Glutamatergic neuron (in vitro differentiated cells): ENCODE measurements at places on chromosomes 7 and 10. TPM values are rescaled to one million over a fixed set of nuclear protein-coding genes. Genes with fewer than 3 reads are reported as not detected.

DNA sequence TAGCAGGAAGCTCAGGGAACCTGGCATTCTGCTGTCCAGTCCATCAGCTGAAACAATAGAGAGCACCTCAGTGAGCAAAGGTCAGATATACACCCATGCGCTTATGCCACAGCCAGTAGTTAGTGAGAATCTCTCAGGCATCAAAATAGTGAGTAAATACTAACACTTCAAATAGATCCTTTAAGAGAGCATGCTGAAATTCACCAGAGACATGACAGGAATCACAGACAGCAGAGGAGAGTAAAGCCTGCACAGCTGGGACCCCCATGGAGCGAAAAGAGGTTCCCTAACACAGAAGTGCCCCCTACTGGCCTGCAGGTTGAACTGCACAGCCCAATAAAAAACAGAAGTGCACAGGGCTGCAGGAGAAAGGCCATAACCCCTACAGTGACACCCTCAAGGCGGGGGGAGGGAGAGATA, 57.6 kb upstream of the ANTXRL start:
- peak; percentile 56 for DNase-seq

GRCh38 chr10:108427146-108427545, 1262.6 kb upstream of the SORCS1 start:
- DNase-seq = no peak

Gene ECHS1
- 64.2 TPM for total RNA-seq

DNA sequence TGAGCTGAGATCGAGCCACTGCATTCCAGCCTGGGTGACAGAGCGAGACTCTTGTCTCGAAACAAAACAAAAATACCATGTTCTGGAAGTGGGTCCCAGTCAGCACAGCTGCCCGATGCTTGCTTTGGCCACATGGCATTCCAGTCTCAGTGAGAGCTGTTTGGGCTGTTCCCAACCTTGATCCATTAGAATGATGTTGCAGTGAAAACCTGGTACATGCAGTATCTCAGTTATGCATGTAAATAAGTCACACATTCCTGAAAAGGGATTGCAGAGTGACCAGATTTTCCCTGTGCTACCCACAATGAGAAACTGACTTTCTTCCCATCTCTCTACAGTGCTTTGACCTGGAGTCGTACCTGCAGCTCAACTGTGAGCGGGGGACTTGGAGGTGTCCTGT, 15.4 kb downstream of the ZMIZ2 start:
- no peak for DNase-seq

- DNase-seq = no peak
Observed at GRCh38 chr7:142112086-142112485, 568 bp downstream of the MGAM2 start.

Gene ARMC3
- not detected for total RNA-seq

- no peak for DNase-seq
Observed at GRCh38 chr7:51647931-51648351, 331.3 kb upstream of the COBL start.

Gene PHYHIPL
- total RNA-seq = 6.2 TPM

Gene MYH16
- total RNA-seq = not detected

DNA sequence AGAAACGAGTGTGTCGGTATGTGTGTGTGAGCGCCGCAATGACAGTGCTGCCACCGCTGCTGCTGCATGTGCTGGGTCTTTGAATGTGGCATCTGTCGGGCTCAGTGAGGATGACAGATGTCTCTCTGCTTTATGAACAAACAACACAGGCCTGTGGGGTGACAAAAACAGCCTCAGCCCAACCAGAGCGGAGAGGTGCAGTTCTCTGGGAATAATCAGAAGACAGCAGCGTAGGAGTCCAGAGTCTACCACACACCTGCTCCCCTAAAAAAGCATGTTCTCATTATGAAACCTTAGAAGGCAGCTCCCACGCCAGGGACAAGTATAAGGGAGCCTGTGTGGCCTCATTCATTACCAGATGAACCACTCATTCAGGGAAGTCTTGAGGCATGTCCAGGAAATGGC, 278.3 kb downstream of the KCNMA1 start:
- DNase-seq = no peak

GRCh38 chr10:97812696-97813095, 36.9 kb upstream of the GOLGA7B start:
- no peak for DNase-seq

- DNase-seq = no peak
Observed at GRCh38 chr10:125005312-125006187, 63.6 kb downstream of the ZRANB1 start.

- DNase-seq = no peak
Observed at GRCh38 chr10:103845972-103846371, 9.4 kb downstream of the SH3PXD2A start.

Gene FOXI2
- total RNA-seq = 0.17 TPM

Gene STAMBPL1
- total RNA-seq = 4.4 TPM

Gene PRR15
- total RNA-seq = not detected

- no peak for DNase-seq
Observed at GRCh38 chr7:39910108-39910869, 39.8 kb upstream of the CDK13 start.

DNA sequence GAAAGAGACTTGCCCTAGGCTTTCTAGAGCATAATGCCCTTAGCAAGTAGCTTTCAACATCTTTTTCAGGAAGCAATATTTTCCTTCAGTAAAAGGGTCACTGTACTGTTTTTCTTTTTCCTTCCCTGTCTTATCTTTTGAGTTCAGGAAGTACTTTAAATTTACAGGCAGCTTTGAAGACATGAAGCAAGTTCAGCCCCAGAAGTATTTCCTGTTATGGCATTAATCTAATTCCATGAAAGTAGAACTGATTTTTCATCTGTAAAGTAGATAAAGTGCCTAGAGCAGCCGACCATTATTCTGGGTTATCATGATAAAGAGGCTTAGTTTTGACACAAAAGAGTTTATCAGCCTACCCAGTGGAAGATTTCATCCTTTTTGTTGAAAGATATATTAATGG, 288.2 kb downstream of the ADK start:
- no peak for DNase-seq

Gene PANK1
- total RNA-seq = 16.7 TPM

- peak; percentile 31 for DNase-seq
Observed at GRCh38 chr7:13800694-13801448, 188.6 kb downstream of the ETV1 start.

DNA sequence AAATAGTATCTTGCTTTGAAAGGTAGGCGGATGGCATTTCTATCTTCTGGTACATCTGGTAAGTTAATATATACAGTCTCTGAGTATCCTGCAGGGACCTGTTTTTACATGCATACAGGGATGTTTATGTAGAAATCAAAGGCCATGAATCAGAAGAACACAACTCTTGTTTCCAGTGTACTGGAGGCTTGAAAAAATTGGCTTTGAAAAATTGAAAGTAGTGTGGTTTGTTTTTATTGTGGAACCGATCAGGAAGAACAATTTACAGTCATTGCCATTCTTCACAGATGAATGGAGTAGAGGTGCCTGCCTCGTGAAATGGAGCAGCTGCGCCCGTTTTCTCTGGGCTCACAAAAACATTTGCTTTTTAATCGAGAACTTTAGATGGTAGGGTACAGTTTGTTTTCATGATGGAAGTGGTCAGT, 54.0 kb upstream of the RPA3 start:
- no peak for DNase-seq

- DNase-seq = no peak
Observed at GRCh38 chr7:107870427-107871000, 20.5 kb upstream of the DLD start.

DNA sequence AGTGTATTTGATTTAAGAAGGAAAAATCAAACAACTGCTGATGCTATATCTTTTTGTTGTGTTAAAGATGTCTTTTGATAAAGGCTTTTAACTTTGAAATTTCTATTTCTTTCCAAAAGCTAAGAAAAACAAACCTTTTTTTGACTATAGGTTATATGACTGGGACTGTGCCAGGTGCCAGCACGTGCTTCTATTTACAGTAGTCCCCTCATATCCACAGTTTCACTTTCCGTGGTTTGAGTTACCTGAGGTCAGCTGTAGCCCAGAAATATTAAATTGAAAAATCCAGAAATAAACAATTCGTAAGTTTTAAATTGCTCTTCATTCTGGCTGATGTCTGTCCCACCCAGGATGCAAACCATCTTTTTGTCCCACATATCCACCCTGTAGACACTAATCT, 104.3 kb downstream of the BBS9 start:
- DNase-seq = no peak

DNA sequence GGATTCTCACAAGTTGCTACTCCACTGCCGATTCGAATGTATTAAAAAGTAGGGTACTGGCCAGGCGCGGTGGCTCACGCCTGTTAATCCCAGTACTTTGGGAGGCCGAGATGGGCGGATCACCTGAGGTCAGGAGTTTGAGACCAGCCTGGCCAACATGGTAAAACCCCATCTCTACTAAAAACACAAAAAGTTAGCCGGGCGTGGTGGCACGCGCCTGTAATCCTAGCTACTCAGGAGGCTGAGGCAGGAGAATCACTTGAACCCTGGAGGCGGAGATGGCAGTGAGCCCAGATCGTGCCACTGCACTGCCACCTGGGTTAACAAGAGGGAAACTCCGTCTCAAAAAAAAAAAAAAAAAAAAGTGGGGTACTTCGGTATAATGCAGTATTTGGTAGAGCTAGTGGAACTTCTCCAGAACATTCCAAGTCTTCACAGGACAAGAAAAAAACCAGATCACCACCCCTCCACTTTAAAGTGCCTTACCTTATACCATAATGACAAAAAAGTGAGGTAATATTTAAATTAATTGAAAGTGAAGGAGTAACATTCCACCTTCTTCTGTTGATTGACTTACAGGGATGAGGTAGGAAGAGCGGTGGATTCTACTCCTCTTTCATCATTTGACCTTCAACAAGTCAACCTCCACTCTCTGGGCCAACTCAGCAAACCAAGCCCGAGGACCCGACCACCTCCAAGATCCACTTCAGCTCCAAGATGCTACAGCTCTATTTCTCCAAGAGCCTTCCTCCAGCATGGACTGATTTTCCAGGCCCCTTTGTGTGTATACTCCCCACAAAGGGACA, 2.0 kb downstream of the BAZ1B start:
- no peak for DNase-seq

- DNase-seq = no peak
Observed at GRCh38 chr10:103645141-103646054, 151.9 kb downstream of the NEURL1 start.

Gene PSMC2
- total RNA-seq = 111 TPM

DNA sequence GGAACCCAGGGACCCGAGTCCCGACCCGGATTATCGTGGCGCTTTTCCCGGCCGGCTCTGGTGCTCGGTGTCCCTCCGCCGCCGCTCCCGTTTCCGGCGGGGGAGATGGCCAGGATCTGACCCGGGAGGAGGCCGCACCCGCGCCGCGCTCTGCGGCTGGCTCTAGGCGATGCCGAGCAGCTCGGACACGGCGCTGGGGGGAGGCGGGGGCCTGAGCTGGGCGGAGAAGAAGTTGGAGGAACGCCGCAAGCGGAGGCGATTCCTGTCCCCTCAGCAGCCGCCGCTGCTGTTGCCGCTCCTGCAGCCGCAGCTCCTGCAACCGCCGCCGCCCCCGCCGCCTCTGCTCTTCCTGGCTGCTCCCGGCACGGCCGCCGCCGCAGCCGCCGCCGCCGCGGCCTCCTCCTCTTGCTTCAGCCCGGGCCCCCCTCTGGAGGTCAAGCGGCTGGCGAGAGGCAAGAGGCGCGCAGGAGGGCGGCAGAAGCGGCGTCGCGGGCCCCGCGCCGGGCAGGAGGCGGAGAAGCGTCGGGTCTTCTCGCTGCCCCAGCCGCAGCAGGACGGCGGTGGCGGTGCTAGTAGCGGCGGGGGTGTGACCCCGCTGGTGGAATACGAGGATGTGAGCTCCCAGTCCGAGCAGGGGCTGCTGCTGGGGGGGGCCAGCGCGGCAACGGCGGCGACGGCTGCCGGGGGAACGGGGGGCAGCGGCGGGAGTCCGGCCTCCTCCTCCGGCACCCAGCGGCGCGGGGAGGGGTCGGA, 593 bp downstream of the CDK13 start:
- DNase-seq = peak; percentile 59

Gene DNA2
- 9.9 TPM for total RNA-seq

- no peak for DNase-seq
Observed at GRCh38 chr10:117198088-117198487, 799 bp downstream of the KCNK18 start.

Gene COG5
- 29.5 TPM for total RNA-seq

Gene NPTX2
- total RNA-seq = 81.2 TPM

DNA sequence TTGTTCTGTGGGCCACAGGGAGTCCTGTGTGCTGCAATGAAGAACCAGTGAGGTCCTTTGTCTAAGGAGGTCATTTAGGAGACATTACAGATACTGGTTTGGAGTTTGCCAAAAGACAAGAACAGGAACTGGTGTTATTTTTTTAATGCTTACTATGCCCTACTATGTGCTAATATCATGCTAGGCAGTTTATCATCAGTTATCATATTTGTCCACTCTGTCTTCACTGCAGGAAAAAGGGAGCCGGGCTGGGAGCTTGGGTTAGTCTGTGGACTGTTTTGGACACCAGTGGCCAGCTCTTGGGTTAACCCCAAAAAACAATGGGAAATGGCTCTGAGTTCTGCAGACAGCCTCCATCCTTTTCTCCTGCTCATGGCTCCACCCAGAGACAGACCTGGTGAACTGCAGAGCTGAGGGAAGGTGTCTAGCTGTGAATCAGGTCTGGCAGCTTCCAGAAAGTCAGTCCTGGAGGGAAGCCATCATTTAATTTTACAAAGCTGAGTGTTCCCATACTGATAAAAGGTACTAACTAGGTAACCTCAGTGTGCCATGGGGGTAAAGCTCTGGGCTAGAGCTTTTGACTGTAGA, 101.2 kb upstream of the ZNF746 start:
- DNase-seq = peak; percentile 48

DNA sequence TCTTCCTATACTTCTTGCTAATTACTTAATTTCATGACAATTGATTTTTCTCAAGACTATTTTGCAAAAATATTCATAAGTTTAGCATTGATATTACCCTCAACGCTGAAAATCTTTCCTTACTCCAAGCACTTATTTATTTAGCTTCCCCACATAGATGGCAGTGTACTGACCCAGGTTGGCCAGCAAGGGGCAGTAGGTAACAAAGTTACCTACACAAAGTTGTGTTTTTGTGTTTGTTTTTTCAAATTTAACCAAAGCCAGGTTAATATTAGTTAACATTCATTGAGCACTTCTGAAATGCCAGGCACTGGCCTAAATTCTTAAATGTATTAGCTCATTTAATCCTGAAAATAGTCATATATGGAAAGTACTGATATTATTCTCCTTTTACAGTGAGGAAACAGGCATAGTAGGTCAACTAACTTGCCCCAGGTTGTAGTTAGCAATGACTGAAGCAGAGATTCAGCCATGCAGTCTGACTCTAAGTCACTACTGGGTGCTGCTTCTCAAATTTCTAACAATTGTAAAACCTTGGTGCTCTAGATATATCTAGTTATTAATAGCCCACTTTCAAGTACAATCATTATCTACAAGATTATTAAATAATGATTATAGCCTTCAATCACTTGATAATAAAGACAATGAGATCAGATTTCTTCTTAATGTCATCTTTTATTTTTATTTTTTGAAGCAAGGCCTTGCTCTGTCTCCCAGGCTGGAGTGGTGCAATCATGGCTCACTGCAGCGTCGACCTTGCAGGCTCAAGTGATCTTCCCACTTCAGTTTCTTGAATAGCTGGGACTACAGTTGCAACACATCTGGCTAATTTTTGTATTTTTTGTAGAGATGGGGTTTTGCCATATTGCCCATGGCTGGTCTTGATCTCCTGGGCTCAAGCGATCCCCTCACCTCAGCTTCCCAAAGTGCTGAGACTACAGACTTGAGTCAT, 5.8 kb upstream of the GGCT start:
- DNase-seq = peak; percentile 27

Gene NACAD
- total RNA-seq = 125 TPM

GRCh38 chr7:108614896-108615295, 45.2 kb downstream of the DNAJB9 start:
- DNase-seq = no peak
